ENCODE measurements at places on chromosomes 3 and 15.

- no peak for DNase-seq
Measured at GRCh38 chr15:35136321-35137189, 51.5 kb upstream of the NANOGP8 start.

- DNase-seq, result no peak
Measured at GRCh38 chr15:62857411-62857853, 185.1 kb upstream of the TPM1 start.

DNA sequence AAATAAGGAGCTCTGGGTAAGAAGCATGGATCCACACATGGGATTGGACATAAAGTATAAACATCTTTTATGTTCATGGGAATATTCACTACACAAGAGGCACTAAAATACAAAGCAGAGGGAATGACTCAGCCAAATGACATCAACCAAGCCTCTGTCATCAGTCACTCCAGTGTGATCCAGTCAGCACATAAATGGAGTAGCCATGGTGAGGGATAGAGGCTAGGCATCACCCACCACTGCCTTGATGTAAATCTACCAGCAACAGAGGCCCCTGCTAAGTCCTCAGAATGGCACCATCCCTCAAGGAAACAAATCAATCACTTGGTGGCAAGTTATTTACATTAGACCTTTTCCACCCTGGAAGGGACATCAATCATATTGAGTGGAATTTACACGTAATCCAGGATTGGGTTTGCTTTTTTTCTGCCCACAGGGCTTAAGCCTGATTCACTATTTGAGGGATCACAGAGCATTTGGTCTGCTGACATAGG lies 27.2 kb downstream of the VEPH1 start:
- no peak for DNase-seq

GRCh38 chr3:70488816-70489215 lies 176.4 kb upstream of the MDFIC2 start:
- DNase-seq, result no peak

GRCh38 chr3:149417174-149417573 lies 39.7 kb upstream of the TM4SF1 start:
- no peak for DNase-seq

DNA sequence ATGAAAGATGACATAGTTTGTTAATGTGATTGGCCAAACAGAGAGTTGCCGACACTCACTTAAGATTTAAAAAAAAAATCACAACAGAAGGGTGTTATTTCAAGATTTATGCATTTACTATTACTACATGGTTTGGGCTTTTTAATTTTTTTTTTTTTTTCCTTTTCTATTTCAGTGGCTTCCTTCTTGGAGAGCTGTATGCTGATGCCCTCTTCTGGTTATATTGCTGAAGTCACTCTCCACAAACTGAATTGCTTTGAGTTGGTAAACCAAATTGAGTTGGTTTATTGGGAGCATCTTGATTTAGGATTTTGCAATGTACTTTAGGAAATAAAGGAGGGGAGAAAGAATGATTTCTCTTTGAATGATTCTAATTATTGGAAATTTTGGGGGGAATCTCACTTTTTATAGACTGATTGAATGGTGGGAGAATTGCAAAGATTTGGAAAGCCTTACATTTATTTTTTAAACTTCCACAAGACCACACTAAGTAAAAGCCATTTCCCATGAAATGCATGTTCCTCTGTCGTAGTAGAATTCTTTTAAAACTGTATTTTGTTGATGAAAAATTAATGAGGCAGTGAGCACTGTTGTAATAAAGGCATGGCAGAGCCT lies 186.6 kb upstream of the FEZF2 start:
- no peak for DNase-seq

GRCh38 chr15:41917767-41918430 lies 24.0 kb upstream of the SPTBN5 start:
- DNase-seq, result no peak

DNA sequence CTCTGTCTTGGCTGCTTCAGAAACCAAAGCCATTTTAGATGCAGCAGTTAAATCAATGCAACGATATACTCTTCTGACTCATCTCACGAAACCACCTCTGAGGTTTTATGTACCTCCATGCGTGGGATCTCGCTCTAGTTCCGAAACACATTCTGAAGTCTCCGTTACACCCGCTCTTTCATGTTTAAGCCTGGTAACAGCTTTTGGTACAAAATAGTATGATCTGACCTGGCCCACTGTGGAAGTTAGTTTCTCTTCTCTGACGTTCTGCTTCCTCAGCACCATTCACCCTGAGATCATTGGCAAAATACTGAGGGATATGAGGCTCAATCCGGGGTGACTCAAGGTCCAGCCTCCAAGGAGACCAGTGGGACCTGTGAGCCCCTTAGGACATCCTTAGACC lies 121.9 kb downstream of the TMEM266 start:
- no peak for DNase-seq

DNA sequence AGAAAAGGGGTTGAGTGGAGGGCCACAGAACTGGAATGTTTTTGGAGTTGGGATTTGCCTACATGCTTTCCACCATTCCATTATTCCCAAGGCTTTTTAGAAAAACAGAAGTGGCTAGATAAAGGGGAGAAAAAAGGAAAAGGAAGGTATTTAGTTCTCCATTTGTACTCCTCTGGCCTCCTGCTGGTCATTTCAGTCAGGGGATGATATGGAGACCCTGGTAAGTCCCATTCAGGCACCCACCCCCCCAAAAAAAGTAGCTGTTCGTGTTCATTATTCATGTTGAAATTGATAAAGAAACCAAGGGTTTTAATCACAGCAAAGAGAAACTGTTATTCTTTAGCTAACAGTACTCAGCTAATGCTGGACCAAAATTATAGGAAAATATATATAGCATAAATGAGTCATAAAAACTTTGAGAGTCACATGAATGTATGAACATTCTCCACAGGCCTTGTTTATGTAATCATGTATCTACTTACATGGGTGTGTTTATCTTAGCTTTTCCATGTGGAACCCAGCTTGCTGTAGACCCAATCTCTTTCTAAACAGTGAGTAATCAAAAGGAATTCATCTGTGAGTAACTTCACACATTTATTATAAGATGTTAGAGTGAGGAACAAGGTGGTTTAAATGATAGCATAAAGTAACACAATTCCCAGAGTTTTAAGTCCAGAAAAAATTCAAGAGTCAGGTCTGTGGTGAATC lies 167.2 kb downstream of the KCNMB2 start:
- DNase-seq, result no peak

- no peak for DNase-seq
Measured at GRCh38 chr3:119595639-119596334, 1.9 kb upstream of the PLA1A start.

- DNase-seq, result peak; percentile 14
Measured at GRCh38 chr3:46406788-46407611, at the start of the genes CCR5AS and CCRL2. TSS of gene CCR5AS (minus strand) at chr3:46407066. TSS of gene CCRL2 (plus strand) at chr3:46407259. CDS start at chr3:46408080, 821 bp downstream.

All from stimulated activated CD8-positive, alpha-beta memory T cell treated with anti-CD3 and anti-CD28 coated beads, Interleukin-4, amount 100 ng/mL, for 24 hours (primary cell).